Natural killer cell (primary cell): ENCODE measurements at places on chromosomes 12 and 14. TPM values are rescaled to one million over a fixed set of nuclear protein-coding genes. Genes with fewer than 3 reads are reported as not detected.

Gene SCN8A
- 0.65 TPM for total RNA-seq

GRCh38 chr12:69886715-69887114 lies 61.7 kb downstream of the MYRFL start:
- no peaks in the 10 kb centered on the region for H3K27me3 ChIP-seq
- H3K36me3 ChIP-seq: no peaks in the 10 kb centered on the region
- DNase-seq: no peak
- H3K4me3 ChIP-seq: no peak overlapping the region

GRCh38 chr12:123910761-123911193 lies 61.9 kb downstream of the CCDC92 start:
- DNase-seq: no peak
- H3K27ac ChIP-seq: no peak overlapping the region
- H3K27me3 ChIP-seq: no peaks in the 10 kb centered on the region

- peaks cover 11% of the 10 kb centered on the region for H3K27me3 ChIP-seq
- H3K4me3 ChIP-seq: no peak overlapping the region
- no peak for DNase-seq
- peaks cover 50% of the 10 kb centered on the region for H3K4me1 ChIP-seq
- H3K27ac ChIP-seq: no peak overlapping the region
Observed at GRCh38 chr12:132465269-132466190, 24.4 kb upstream of the FBRSL1 start.

Gene TMEM52B
- 1.5 TPM for total RNA-seq

Gene SLCO1B1
- total RNA-seq: not detected

- no peak overlapping the region for H3K27ac ChIP-seq
- no peak for DNase-seq
- no peaks in the 10 kb centered on the region for H3K36me3 ChIP-seq
- no peak overlapping the region for H3K4me3 ChIP-seq
- H3K27me3 ChIP-seq: no peaks in the 10 kb centered on the region
Observed at GRCh38 chr14:64340560-64341196, 46.5 kb upstream of the ESR2 start.

DNA sequence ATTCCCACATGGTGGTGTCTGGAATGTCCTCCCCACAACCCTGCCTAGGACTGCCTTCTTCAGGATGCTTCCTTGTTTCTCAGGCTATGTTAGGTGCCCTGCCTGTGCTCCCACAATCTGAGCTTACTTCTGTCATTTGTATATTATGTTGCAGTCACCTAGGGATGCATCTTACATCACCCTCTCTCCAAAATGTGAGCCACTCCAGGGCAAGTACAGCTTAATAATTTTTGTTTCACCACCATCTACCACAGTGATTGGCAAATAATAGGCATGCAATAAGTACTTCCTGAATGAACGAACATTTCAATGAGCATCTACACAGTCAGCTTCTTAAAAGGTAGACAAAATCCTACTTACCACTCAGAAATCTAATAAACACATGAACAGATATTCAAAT lies 37.6 kb downstream of the ZFYVE26 start:
- H3K4me3 ChIP-seq: no peak overlapping the region
- H3K4me1 ChIP-seq: no peaks in the 10 kb centered on the region
- no peaks in the 10 kb centered on the region for H3K27me3 ChIP-seq
- no peak overlapping the region for H3K27ac ChIP-seq

DNA sequence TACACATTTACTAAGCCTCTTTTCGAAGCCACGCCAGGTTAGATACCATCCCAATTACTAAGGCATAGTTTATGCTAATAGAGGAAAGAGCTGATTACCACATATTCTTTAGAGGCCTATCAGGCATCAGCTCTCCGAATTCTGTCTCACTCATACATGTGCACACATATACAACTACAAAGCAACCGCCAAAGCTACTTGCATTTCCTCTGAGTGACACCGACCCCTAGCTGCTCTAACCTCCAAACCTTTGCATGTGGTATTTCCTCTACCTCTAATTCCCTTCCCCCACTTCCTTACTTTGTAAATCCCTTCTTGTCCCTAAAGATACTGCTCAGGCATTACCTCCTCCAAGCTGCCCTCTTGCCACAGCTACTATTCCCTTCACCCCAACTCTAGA lies 107.2 kb downstream of the DUSP6 start:
- H3K36me3 ChIP-seq: no peaks in the 10 kb centered on the region
- H3K4me3 ChIP-seq: no peak overlapping the region
- peak overlapping the region; percentile 34 for H3K27ac ChIP-seq
- DNase-seq: peak; percentile 76
- peaks cover 11% of the 10 kb centered on the region for H3K4me1 ChIP-seq

Gene SLCO1B3
- not detected for total RNA-seq

Gene SYNE2
- total RNA-seq: 325 TPM

Gene ATXN2
- total RNA-seq: 44.9 TPM

DNA sequence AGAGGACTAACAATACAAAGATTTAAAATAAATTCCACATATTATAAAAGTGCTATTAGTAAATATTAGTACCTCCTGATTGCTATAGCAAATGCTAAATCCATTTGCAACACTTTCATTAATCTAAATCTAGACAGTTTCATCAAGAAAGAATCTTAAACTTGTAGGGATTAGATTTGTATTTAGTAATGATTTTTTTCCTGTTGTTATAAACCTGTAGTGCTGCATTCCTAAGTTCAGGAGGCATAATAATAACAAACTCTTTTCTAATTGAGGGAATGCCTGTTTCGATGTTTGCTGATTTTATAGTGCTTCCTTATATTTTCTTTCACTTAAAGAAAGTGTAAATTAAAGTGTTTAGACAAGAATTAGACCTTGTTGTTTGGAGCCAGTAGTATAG lies 166.1 kb downstream of the FOXA1 start:
- no peaks in the 10 kb centered on the region for H3K4me1 ChIP-seq
- no peaks in the 10 kb centered on the region for H3K27me3 ChIP-seq
- no peak overlapping the region for H3K4me3 ChIP-seq
- no peaks in the 10 kb centered on the region for H3K36me3 ChIP-seq
- no peak overlapping the region for H3K27ac ChIP-seq
- no peak for DNase-seq

DNA sequence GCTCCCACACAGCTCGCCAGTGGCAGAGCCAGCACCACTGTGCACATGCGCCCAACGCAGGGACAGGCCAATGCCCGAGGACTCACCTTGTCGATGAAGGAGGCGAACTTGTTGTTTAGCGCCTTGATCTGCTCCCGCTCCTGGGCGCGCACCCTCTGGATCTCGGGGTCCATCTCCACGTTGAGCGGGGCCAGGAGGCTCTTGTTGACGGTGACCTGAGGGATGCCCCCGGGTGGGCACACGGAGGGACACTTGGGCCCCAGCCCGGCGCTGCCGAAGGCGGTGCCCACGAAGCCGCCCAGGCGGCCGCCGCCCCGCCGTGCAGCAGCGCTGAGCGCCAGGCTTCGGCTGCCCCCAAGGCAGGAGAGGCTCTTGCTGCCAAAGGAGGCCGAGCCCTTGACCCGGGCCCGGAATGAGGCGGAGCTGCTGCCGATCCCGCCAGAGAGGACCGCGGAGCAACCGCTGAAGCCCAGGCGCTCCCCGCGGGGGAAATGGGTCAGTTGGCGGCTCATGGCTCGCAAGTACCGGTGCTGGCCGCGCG lies at the start of gene KRT72:
KRT72 (minus strand) TSS at position 523 of the 541 bp plus-strand sequence; CDS start at position 512, 11 bp downstream.
- no peak for DNase-seq
- peaks cover 10% of the 10 kb centered on the region for H3K27me3 ChIP-seq
- H3K27ac ChIP-seq: no peak within 1 kb of the TSS

- H3K36me3 ChIP-seq: no peaks in the 10 kb centered on the region
- H3K27me3 ChIP-seq: no peaks in the 10 kb centered on the region
- H3K4me3 ChIP-seq: peak overlapping the region; percentile 78
Observed at GRCh38 chr12:12356467-12356895, 397 bp upstream of the BORCS5 start.

GRCh38 chr12:31370531-31371255 lies 44.7 kb upstream of the SINHCAF start:
- no peaks in the 10 kb centered on the region for H3K27me3 ChIP-seq
- H3K27ac ChIP-seq: no peak overlapping the region
- H3K4me3 ChIP-seq: no peak overlapping the region
- H3K36me3 ChIP-seq: no peaks in the 10 kb centered on the region
- DNase-seq: no peak
- H3K4me1 ChIP-seq: no peaks in the 10 kb centered on the region

- H3K27ac ChIP-seq: no peak overlapping the region
- no peaks in the 10 kb centered on the region for H3K27me3 ChIP-seq
- no peak overlapping the region for H3K4me3 ChIP-seq
- no peaks in the 10 kb centered on the region for H3K36me3 ChIP-seq
Observed at GRCh38 chr12:58030566-58031279, 89.4 kb downstream of the ATP23 start.

Gene AMN1
- 6.9 TPM for total RNA-seq

- no peaks in the 10 kb centered on the region for H3K36me3 ChIP-seq
- H3K4me1 ChIP-seq: no peaks in the 10 kb centered on the region
- DNase-seq: no peak
- no peaks in the 10 kb centered on the region for H3K27me3 ChIP-seq
- no peak overlapping the region for H3K27ac ChIP-seq
Observed at GRCh38 chr12:127774828-127775227, 492.1 kb upstream of the TMEM132C start.

DNA sequence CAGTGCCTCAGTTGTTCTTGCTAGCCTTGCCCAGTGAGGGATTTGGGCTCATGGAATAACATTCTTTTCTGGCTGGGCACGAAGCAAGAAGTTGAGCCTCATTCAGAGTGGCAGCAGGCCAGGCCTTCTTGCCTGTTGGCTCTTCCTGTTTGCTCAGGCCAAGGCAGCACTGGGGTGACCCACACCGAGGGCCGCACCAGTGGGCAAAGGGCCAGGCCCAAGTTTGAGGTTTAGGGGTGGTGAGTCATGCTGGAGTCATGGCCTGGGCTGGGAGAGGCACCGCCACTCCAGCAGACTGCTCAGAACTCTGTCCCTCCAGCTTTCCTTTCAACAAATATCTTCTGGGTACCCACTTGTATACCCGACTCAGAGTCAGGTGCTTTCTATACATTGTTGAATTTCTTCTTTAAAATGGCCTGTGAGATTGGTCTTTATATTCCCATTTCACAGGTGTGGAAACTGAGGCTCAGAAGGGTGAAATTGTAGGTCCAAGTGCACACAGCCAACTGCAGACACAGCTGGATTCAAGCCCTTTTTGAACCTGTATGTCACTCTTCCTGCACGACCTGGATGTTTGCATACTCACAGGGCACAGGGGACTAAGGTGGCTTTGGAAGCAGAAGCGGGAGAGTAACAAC lies 279.4 kb downstream of the FOXN3 start:
- no peaks in the 10 kb centered on the region for H3K27me3 ChIP-seq
- DNase-seq: no peak
- H3K4me1 ChIP-seq: no peaks in the 10 kb centered on the region
- H3K36me3 ChIP-seq: no peaks in the 10 kb centered on the region
- H3K4me3 ChIP-seq: no peak overlapping the region
- no peak overlapping the region for H3K27ac ChIP-seq

GRCh38 chr12:128823916-128824839 lies at the start of gene SLC15A4:
Gene SLC15A4 (minus strand): TSS chr12:128823958. CDS start chr12:128823943, 15 bp downstream.
- peak within 1 kb of the TSS; percentile 78 for H3K27ac ChIP-seq
- DNase-seq: peak; percentile 93
- H3K36me3 ChIP-seq: no peaks in the 10 kb centered on the region
- peaks cover 57% of the 10 kb centered on the region for H3K4me1 ChIP-seq
- peak within 1 kb of the TSS; percentile 74 for H3K4me3 ChIP-seq

GRCh38 chr12:1886396-1887008 lies 31.9 kb downstream of the CACNA2D4 start:
- H3K4me1 ChIP-seq: no peaks in the 10 kb centered on the region
- H3K36me3 ChIP-seq: no peaks in the 10 kb centered on the region
- H3K4me3 ChIP-seq: no peak overlapping the region
- peaks cover 3% of the 10 kb centered on the region for H3K27me3 ChIP-seq
- no peak overlapping the region for H3K27ac ChIP-seq

DNA sequence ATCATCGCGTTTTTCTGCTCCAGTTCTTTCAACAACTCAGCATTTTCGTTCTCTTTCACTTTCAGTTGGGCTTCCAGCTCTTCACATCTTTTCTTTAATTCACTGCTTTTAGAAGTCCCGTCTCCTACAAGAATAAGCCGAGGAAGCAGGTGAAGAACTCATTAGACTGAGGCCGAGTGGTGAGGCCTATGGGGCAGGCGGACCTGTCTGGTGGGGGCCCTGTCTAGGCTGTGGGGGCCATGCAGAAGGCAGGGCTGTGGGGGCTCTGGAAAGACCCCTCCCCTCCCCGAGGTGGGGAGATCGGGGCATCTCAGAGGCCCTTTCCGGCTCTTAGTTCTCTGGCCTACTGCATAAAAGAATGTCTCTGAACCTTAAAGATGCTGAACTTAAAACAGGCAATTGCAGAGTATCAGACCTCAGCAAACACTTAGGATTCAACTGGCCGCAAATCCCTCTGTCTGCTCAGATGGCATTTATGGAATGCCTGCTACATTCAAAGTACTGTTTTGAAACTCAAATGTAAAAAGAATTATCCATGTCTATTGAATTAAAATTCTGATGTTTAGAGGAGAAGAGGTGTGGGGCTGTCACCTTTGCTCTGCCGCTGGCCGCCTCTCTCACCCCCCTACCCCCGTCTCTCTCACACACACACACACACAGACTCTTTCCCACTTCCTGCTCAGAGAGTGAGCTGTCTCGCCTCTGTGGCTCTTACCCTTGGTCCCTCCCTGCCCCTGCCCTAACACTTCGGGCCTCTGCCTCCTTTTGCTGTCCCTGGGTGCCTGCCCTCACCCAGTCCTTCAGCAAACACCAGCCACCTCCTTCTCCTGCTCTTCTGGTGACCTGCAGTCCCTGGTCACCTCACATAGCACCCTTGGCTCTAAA lies 34.7 kb downstream of the CCDC92 start:
- peaks cover 17% of the 10 kb centered on the region for H3K36me3 ChIP-seq
- H3K4me3 ChIP-seq: peak overlapping the region; percentile 0
- peaks cover 62% of the 10 kb centered on the region for H3K4me1 ChIP-seq
- DNase-seq: peak; percentile 73

Gene ZBTB1
- 146 TPM for total RNA-seq

Gene AMDHD1
- total RNA-seq: 1.2 TPM

Gene FAM186B
- 0.77 TPM for total RNA-seq

Gene IFT43
- total RNA-seq: 20.8 TPM

- no peak overlapping the region for H3K27ac ChIP-seq
- peaks cover 13% of the 10 kb centered on the region for H3K4me1 ChIP-seq
- no peaks in the 10 kb centered on the region for H3K27me3 ChIP-seq
- no peak for DNase-seq
- no peak overlapping the region for H3K4me3 ChIP-seq
Observed at GRCh38 chr14:73889376-73889775, 2.7 kb downstream of the ZNF410 start.

DNA sequence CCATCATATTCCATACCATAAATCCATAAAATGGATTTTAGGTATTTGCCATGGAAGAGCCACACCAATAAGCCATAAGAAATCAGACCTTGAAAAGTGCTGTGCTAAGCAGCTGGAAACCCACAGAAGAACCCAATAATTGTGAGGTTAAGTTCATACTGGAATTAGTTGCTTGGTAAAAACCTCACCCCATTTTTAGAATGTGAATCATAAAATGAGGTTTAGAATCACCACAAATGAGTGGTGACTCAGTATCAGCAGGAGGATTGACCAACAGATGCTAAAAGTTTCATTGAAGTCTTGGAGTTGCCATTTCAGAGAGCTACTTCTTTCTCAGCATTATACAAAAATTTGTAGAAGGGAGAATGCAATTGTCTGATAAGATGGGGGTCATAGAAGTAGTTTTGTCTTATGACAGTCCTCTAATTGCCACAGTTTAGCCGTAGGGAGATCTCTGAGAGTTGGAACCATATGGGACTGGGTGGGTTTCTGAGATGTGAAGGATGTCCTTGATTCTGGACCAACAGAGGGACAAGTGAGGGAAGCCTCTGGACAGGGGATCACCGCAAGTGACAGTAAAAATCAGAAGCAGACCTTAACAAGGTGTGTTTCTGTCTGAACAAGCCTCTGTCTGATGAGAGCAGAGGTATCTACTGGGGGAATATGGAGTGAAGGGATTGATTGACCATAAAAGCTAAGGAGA lies 1.4 kb upstream of the STON2 start:
- H3K4me1 ChIP-seq: no peaks in the 10 kb centered on the region
- DNase-seq: no peak
- H3K36me3 ChIP-seq: no peaks in the 10 kb centered on the region
- no peak overlapping the region for H3K27ac ChIP-seq

Gene KRT77
- not detected for total RNA-seq

Gene RHOJ
- not detected for total RNA-seq
